Fibroblast of skin of right quadriceps (primary cell): ENCODE measurements at places on chromosomes 5 and 9.

DNA sequence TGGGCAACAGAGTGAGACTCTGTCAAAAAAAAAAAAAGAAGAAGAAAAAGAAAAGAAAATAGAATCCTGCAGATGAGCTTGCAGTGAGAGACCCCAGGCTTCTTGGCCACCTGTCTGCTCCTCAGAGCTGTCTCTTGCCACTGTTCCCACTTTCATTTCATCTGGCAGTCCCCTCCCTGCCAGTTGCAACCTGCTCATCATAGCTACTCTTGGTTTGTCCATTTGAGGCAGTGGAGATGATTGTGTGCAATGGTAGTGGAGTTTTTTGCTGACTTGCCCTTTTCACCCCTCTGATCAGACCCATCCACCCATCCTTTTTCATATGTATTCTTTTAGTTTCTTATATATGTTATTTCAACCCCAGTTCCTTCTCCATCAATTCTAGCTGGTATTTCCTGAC, 28.7 kb downstream of the ANKRD33B start:
- no peak for DNase-seq

DNA sequence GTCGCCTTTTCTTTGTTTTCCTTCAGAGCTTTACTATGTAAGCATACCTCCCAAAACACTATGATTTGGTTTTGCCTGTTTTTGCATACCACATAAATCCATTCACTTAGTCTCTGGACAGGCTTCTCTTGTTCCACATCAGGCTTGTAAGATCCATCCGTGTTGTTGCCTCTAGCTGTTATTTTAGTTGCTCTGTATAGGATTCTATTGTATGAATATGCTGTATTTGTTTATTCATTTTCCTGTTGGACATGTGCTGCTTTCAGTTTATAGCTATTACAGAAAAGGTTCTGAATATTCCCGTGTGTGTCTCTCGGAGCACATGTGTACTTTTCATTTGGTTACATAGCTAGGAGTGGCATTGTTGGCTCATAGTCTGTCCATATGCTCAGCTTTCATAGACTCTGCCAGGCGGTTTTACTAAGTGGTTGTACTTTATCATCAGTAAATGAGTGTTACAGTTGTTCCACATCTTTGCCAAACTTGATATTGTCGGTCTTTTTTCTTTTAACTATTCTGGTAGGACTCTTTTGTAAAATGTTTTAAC, 41.8 kb downstream of the NUP214 start:
- no peak for DNase-seq

DNA sequence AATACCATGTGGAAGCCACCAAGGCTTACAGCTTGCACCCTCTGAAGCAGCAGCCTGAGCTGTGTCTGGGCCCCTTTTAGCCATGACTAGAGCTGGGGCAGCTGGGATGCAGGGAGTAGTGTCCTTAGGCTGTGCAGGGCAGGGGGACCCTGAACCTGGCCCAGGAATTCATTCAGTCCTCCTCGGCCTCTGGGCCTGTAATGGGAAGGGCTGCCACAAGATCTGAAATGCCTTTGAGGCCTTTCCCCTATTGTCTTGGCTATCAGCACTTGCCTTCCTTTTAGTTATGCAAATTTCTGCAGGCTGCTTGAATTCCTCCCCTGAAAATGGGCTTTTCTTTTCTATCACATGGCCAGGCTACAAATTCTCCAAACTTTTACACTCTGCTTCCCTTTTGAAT, 9.0 kb downstream of the GPR150 start:
- no peak for DNase-seq

- no peak for DNase-seq
These were observed 682.3 kb downstream of the BRINP1 start for GRCh38 chr9:118686959-118687358.

GRCh38 chr9:38047301-38048251, 21.5 kb downstream of the SHB start:
- peak; percentile 92 for DNase-seq

DNA sequence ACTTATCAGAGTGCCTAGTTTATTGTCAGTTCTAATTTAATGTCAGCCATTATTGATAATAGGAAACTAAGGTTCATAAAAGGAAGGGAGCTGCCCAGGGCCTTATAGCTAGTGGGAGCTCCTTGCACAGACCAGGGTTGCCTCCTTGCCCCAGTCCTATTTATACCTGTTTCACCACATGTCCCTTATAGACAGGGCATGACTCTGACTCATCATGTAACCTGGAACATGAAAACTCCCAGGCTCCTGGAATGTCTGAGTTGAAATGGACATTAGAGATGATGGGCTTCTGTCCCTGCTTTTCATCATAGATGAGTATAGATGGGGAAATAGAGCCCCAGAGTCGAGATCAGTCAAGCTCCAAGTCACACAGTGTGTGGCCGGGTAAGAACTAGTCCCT, 21.1 kb downstream of the FAT2 start:
- DNase-seq = no peak

DNA sequence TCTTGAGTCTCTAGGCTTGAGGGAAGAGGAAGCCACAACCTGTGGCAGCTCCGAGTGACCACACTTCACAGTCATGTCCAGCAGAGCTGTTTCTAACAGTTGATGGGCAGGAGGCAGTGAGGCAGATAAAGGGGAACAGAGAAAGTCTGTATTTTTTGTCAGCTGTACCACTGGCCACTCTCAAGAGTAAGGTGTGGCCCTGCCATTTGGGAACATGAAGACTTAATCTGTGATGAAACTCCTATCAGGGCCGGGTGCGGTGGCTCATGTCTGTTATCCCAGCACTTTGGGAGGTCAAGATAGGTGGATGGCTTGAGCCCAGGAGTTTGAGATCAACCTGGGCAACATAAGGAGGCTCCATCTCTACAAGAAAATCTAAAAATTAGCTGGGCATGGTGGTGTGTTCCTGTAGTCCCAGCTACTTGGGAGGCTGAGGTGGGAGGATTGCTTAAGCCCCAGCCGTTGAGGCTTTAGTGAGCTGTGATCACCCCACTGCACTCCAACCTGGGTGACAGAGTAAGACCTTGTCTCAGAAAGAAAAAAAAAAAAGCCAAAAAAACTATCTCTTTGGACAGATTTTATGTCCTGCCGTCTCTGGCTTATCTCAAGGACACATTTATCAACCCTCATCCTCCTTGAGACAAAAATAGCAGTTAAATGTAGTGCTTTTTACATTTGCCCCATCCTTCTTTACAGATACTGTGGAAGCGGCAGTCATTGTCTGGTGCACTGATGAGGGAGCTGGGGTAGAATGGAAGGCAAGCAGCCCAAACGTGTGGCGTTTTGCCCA, 11.9 kb upstream of the COL15A1 start:
- DNase-seq = no peak

DNA sequence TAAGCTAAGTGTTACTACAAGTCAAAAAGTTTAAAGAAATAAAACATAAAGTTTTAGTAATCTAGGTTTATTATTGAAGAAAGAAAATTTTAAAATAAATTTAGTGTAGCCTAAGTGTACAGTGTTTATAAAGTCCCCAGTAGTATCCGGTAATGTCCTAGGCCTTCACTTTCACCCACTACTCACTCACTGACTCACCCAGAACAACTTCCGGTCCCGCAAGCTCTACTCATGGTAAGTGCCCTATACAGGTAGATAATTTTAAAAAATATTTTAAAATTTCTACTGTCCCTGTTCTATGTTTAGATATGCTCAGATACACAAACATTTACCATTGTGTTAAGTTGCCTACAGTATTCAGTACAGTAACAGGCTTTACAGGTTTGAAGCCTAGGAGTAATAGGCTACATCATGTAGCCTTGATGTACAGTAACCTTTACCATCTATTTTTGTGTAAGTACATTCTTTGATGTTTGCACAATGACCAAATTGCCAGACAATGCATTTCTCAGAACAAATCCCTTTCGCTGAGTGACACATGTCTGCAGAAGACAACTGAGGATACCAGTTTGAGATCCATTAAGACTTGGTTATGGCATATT, 253.6 kb downstream of the TRIM32 start:
- DNase-seq = no peak

DNA sequence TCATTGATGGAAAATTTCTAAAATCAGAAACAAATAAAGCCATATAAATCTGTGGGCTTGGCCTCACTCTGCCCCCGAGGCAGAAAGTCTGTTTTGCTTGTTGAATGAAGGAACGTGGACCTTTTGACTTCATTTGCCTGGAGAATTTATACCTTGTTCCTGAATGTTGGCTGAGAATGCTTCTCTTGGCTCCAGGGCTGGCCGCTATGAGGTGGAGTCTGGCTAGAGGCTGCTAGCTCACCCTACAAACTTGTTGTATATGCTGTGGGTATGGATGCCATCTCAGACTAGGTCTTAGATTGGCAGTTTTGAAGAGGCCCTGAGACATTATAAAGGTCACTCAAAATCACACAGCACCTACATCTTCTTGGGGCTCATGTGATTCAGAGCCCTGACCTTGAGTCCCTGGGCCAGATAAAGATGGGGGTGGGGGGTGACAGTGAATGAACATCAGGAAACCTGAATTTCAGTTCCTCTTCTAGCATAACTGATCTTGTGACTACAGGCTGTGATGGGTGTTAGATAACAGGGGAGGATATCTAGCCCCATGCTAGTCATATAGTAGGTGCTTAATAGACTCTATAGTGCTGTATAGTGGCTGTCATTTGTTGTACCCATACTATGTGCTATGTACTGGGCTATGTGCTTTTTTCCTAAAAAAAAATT, 2.8 kb downstream of the GM2A start:
- no peak for DNase-seq

DNA sequence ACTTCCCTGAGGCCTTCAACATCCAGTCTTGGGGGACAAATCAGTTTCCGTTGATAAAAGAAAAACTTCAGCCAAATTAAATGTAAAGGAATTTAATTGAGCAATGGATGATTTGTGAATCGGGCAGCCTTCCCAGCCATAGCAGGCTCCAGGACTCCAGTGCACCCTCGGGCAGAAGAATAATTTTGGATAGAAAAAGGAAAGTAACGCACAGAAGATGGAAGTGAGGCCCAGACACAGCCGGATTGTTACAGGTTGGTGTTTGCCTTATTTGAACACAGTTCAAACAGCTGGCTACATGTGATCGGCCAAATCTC, 19.1 kb downstream of the MRPL36 start:
- no peak for DNase-seq

- DNase-seq = peak; percentile 19
These were observed 320.2 kb upstream of the NREP start for GRCh38 chr5:112077180-112077579.

DNA sequence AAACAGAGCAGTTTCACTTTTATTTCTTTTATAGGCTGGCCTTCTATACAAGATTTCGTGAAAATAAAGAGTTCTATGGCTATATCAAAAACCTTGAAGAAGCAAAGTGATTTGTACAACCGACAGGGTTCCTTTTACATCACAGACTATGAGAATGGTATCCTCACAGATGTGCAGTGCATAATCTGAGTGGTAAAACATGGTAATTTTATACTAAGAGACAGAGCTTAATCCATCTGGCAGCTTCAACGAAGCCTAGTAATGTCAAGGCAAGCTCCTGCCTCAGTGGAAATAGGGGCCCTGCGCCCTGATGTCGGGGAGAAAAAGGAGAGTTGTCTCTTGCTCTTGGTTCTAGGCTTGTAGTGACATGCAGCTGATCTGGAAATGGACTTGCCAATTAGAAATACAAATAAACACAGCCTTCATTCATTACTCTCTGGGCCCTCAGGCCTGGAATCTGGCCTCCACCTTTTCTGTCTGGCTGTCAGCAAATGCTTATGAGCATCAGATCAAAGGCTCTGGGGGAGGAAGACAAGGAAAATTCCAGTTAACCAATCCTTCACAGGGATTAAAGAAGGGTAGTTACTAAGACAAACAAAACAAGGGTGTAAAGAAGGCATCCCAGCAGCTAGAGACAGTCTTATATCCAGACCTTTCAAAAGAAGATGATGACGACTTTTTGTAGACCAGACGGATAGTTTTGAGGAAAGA, 33.6 kb upstream of the TRIM32 start:
- DNase-seq = no peak

DNA sequence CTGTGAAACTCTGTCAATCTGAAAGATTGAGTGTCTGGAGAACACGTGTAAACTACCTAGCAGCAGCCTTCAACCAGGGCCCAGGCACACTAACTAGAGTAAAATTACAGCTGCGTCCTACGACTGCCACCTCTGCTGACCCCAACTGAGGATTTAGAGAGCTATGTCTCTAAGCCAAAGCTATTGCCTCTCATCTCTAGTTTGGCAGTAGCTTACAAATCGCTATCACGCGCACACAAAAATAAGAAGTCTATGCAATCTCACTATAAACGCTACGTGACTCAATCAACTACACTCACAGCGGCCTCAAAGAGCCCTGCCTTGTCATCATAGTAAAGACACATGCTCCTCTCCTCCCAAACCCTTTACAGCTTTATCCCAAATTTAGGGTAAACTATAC, 8.7 kb downstream of the PPP6C start:
- DNase-seq = no peak

GRCh38 chr9:752681-753200, 88.8 kb upstream of the DMRT1 start:
- DNase-seq = peak; percentile 18

DNA sequence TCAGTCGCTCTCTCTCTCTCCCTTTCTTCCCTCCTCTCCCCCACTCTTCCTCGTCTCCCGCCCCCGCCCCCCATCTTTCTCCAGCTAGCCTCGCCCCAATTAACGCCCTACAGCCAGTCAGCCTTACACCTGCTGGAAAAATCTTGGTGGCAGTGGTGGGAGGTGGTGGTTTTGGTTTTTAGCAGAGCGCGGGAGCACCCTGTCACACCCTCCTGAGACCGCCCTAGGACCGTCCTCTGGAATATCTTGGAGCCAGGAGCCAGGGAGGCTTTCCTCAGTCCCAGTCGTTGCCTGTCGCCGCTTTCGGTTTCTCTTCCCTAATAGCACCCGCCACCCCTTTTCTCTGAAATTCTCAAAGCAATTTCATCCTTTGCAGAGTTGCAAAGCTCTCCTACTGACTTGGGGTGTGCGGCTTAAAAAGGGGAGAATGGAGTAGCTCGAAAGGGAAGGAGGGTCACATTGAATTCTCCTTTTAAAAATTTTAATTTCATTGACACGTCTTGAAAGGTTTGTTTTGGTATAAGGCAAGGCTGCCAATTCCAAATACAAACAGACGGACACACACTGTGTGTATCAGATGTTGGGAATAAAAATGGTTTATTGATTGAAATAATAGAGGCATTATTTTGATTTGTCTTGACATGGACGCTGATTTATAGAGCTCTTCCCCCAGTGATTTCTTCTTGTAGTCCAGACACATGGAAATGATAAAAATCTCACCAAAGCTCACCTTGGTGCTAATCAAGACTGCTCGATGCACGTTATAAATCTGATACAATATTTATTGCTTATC, 301.3 kb downstream of the PARP8 start:
- no peak for DNase-seq

- no peak for DNase-seq
These were observed 42.4 kb downstream of the STX17 start for GRCh38 chr9:99948896-99949295.
